ENCODE measurements at places on chromosomes 1 and 21.

DNA sequence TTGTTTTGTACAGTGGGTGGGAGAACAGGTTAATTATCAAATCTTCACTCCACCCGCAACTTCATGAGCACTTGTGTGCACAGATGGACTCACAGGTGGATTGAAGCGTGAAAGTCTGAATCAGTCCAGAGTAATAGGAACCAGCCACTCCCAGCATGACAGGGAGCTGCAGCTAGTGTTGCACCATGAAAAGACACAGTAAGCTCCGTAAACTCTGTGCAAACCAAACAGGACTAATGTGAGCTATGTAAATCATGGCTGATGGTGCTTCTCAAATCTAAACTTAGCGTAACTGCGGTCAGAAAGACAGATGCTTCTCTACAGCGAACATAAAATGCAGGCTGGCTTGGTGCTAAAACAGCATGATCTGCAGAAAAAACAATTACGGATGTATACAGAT lies 114.4 kb downstream of the CENPF start:
- DNase-seq = no peak

- DNase-seq = no peak
Observed at GRCh38 chr1:212256369-212256768, 28.8 kb upstream of the PPP2R5A start.

DNA sequence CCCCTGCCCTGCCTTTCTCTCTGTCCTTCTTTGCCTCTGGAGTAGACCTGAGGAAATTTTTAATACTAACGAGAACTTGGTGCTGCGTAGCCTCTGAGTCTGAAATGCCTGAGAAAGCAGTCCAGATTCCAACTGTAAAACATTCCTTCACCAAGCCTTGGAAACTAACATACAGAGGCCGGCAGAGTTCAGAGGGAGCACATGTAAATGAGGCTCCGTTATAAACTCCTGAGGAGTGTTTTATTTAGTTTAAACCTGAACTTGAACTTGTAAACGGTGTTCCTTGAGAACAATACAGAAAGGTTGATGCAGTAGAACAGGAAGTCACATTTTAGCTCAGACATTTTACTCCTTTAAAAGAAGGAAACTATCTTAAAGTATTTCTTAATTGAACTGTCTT lies 280.7 kb downstream of the TM2D1 start:
- DNase-seq = no peak

DNA sequence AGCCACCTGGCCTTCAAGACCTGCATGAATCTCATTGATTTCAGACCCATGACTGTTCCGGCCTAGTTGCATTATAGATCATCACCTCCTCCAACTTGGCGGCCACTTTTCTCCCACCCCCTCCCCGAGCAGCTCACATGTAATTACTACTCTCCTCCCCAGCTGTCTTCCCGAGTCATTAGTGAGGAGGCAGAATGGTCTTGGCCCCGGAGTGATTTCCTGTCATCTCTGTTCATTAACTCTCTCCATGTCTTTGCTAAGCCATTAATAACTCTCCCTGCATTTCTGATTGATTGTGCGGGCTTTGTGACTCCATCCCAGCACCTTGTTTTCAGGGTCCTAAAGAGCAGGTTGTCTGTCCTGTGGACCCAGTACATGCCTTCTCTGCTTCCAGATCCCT lies 75.6 kb upstream of the CNTN2 start:
- DNase-seq = no peak

DNA sequence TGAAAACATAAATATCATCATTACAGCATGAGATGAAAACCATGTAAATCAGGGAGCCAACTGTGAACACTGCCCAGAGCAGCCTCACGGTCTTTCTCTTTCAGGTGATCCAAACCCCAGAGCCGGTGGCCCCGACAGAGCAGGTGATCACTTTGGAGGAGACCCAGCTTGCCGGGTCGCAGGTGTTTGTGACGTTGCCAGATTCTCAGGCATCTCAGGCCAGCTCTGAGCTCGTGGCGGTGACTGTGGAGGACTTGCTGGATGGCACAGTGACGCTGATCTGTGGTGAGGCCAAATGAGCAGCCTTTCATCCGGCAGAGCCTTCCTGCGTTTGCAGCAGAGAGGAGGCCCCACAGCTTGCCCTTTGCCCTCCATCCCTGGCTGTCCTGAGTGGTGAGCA lies 37.2 kb upstream of the EPHA8 start:
- DNase-seq = no peak
